Bronchial epithelial cell (primary cell): ENCODE measurements at places on chromosomes 5 and 9.

DNA sequence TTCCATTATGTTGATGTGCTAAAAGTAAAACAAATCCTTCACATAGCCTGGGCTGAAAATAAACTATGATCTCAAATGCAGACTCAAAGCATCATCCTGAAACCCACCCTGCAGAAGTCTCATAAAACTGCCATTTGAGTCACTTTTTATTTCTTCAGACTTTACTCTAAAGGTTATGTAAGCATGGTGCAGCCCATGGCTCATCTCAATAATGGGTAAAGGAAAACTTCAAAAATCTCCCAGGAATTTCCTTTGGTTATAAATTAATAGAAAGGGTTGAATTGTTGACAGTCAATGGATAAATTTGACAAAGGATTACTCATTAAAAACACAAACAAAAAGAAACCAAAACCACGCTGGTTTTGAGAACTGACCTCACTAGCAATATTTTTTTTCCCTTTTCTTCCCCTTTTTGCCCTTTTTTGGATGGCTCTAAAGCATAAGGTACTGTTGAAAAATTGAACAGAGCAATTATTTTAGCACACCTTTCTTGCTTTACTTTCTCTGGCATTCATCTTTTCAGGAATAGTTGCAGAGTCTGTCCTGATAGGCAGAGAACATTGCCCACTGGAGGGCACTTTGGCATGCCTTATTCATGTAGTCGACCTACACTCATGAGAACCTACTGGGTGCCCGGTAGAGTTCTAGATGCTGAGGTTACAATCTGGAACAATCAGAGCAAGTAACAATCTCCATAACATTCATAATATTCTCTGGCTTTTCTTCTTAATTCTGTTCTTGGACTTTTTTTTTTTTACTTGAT, 191.4 kb downstream of the TMEM167A start:
- DNase-seq, result peak; percentile 12

DNA sequence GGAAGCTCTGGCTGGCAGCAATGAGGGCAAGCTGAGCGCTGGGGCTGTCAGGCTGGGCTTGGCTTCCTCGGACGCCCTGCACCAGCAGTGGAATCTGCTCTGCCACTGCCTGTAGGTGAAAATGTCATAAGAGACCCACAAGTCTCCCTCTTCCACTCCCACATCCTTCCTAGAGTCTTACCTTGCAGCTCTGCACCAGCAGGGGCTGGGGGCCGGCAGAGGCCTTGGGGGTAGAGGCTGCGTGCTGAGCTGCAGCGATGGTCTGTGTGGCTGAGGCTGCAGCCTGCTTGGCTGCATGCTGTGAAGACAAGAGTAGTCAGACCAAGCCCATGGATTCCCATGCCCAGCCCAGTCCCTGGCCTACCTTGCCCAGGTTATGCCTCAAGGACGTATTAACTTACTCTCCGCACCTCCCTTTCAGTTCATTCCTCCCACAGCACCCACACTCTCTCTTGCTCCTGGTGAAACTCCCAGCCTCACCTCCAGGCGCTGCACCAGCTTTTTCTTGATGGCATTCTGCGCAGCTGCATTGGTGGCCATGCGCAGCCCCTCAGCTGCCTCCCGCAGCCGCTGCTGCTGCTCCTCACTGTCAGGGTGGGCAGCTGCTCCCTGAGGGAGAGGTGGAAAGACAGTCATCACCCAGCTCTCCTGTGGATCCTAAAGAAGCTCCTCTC, 17.3 kb downstream of the TLN1 start:
- no peak for DNase-seq

- peak; percentile 31 for DNase-seq
Observed at GRCh38 chr9:135925496-135926133, 18.3 kb upstream of the CAMSAP1 start.

DNA sequence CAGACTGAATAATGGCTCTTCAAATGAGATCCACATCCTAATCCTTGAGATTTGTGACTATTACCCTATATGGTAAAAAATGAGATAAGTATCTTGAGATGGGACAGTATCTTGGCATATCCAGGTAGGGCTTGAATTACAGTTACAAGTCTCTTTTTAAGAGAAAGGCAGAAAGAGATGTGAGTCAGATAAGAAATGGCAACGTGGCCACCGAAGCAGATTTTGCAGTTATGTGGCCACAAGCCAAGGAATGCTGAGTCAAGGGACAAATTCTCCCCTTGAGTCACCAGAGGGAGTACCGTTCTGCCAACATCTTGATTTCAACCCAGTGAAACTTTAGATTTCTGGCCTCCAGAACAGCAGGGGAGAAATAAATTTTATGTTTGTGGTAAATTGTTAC, 1983.0 kb upstream of the C9orf72 start:
- DNase-seq, result peak; percentile 51
